ENCODE measurements at places on chromosomes 4 and X.
A peak's percentile ranks its signal among the peaks of the same experiment; 100 is the strongest.

DNA sequence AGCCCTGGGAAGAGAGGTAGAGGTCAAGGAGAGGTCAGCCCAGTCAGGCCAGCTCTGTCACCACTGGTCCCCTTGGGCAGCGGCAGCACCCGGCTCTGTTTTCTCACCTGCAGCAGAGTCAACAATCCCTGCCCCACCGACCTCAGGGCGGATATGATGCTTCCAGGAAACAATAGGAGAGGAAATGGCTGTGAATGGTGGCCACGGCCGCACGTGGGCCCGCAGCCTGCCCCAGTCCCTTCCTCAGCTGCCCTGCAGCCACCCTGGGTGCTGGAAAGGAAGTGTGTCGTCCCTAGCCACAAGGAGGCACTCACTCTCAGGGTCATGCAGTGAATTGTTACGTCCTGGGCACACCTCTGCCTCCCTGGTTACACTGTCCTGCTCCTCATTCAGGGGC, 92.5 kb upstream of the ENPP6 start:
- DNase-seq, result peak; percentile 48

DNA sequence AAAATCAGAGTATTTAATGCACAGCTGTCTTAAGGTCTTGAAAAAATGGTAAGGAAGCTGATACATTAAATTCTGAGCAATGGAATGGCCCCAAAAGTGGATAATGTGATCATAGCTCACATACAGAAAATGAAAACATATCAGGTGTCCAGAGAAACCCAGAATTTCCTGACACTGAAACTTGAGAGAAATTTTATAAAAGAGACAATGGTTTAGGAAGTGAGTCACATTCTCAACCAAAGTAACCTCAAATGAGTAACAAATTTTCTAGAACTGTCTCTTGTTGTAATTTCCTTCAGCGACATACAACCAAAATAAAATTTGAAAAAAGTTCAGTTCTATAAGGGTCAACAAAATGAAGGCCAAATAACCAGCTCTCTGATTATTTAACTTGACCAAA, 37.4 kb upstream of the PACRGL start:
- no peak for DNase-seq

- no peak for DNase-seq
Measured at GRCh38 chr4:156971165-156971675, 379 bp downstream of the PDGFC start.

DNA sequence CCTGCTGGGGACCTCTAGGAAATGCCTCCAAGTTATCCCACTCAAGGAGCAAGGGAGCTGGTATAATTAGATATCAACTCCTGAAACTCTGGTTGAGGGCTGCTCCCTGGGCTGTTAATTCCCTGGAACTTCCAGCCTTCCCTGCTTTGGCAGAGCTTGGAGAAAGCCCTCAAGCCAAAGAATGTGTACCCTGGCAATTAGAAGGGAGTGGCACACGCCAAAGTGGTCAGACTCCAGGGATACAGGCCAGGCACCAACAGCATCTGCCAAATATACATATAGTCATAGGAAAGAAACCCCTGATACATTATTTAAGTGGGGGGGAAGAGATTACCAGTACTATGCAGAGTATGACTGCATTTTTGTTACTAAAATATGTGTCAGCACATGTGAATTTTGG, 616.8 kb downstream of the BCOR start:
- no peak for DNase-seq

DNA sequence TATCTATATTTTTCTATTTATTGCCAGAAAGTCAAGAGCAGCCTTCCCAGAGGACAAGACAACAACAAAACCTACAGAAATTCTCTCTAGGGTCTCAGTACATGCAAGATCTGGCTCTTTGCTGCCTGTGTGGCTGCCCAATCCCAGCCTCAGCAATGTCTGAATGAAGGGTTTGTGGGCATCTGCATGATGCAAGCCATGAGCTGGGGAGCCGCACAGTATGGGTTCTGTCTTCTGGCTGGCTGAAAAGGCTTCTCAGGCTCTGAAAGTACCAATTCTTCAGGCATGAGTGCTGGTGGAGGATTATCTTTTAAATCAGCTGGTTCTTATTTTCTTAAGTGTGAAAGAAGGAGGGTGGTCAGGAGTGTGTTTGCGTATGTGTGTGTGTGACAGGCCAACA, 104.6 kb downstream of the PDGFRA start:
- no peak for DNase-seq

- no peak for DNase-seq
Measured at GRCh38 chr4:5730993-5731990, 20.3 kb downstream of the EVC start.

DNA sequence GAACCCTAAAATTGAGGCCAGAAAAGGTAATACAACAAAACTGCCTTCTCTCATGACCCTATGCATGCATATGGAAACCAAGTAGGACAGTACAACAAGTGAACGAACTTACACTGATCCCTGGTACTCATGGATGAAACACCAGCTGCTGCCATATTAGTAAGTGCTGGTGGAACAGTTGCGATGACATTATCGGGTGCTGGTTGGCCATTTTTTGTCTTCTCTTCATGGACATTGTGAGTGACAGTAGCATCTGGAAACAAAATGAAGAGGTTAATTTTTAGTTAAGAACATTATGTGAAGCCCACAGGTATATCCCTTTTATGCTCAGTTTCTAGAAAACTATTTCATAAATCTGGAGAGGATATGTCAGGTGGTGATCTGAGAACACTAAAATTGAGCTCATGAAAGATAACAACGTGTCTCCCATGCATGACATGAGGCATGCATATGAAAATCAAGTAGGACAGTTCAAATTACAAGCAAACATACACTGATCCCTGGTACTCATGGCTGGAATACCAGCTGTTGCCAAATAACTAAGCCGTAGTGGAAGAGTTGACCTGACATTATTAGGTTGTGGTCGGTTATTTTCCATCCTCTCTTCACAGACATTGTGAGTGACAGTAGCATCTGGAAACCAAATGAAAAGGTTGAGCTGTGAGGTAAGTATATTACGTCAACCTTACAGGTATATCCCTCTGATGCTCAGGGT, 74.2 kb upstream of the CT45A1 start:
- no peak for DNase-seq

Measured in SHP77 treated with DMSO at 0.1 percent for 48 hours (cell line).